NCI-H226 (cell line): ENCODE measurements at places on chromosomes 7 and 10.
A peak's percentile ranks its signal among the peaks of the same experiment; 100 is the strongest.

- no peak for DNase-seq
Observed at GRCh38 chr7:65839846-65840245, 33.0 kb upstream of the VKORC1L1 start.

GRCh38 chr10:30701451-30702173 lies 72.1 kb upstream of the LYZL2 start:
- no peak for DNase-seq

DNA sequence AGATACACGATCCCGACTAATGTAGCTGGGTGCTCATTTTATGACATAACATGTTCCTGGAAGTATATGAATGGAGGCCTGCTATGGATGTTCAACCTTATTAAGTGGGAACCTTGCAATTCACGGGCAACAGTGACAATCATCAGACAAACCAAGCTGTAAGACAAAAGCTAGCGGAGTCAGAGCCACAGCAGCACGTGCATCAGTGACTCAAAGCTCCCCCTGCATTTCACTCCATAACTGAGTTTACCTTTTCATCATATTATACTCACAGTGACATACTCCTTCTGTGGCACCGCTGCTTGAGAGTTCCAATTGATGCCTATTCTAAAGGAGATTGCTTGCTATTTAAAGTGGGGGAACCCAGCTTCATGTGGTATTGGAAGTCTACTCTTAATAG lies 176.0 kb upstream of the PITRM1 start:
- no peak for DNase-seq

DNA sequence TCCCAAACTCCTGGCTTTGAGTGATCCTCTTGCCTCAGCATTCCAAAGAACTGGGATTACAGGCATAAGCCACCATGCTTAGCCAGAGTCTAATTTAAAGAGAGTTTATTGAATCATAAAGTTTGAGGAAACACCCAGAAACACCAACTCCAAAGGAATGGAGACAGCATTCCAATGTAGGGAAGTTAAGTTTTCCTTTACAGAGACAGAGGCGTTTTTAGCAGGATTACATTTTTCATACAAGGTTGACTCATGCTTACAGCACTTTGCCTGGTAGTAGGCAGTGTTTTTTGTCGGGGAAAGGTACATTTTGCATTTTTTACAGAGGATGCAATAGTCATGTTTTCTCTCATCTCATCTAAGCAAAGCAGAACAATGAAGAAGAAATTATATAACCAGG lies 18.9 kb upstream of the OPN4 start:
- peak; percentile 81 for DNase-seq

GRCh38 chr7:48058990-48059389 lies 23.6 kb downstream of the C7orf57 start:
- no peak for DNase-seq

GRCh38 chr7:24840563-24840962 lies 83.3 kb upstream of the GSDME start:
- no peak for DNase-seq

DNA sequence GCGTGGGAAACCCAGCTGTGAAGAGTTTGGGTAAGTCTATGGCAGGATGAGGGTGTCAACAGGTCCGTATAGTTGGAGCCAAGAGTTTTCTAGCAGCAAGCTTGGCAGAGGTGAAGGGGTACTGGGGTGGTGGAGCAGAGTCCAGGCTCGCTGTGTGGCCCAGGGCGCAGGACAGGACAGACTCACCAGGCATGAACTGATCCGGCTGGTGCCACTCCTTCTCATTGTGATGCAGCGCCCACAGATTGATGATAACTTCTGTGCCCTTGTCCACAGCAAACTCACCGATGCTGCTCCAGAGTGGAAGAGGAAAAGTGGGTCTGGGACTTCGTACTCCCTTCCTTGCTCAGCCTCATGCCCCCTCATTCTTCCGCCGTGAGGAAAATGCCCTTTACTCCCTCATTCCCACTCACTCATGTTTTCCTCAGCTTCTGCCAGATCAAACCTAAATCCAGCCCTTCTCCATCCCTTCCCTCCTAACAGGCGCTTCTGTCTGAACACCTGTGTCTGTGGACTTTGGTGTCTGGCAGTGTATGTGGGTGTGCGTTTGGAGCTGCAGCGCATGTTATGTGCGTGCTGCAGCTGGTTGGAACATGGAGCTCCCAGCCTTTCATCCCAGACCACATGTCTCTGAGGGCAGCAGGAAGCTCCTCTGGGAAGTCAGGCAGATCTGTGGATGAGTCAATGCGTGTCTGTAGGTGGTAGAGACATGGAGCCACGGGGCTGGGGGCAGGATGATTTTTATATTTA lies 5.7 kb downstream of the CYP17A1 start:
- no peak for DNase-seq

DNA sequence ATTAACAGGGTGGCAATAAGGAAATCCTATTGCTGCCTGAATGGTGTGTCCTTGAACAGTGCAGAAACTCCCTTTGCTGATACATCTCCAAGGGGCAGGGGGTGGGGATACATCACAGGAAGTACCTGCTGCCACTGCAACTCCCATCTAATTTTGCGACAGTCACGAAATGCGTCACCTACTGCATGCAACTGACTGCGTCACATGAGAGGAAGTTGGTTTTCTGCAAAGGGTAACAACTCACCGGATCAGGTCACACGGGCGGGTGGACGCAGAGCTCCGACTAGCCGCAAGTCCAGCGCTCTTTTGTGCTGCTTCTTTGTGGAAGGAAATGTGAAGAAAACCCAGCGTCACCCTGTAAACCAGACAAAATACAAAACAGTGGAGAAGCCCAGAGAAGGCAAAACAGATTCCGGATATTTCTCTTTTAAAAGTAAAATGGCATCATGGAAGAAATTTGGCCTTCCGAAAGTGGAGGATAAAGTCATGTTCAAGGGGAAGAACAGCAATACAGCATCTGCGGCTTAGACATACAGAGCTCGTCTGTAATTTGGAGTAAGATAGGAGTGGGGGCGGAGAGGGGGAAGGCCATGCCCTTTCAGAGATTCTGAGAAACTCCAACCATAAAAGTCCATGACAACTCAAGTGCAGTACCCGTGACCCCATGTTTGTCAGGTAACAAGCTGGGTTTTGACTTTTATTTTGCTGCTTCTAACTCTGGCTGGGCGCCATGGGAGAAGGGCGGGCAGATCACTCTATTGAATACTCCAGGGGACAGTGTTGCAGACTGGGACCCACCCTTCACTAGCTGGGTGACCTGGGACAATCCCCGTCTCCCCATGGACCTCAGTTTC lies 32.3 kb upstream of the PLEKHS1 start:
- no peak for DNase-seq

DNA sequence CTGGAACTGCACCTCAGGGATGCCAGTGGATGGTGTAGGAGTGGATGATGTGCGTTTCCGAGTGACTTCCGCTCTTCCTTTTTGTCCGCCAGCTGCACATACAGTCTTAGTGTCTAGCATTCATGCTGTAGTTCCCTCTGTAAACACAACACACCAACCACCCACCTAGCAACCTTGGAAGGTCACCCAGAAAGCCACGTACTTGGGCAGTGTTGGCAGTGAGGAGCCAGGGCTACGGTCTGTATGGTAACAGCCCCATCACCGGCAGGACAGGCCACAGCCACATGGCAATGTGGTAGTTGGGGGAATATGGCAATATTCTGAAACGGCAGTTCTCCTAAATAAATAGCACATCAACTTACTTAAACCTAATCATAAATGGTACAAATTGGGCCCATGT lies 613.5 kb upstream of the MGMT start:
- DNase-seq: no peak

GRCh38 chr7:50273870-50274269 lies 30.6 kb upstream of the IKZF1 start:
- DNase-seq: no peak

DNA sequence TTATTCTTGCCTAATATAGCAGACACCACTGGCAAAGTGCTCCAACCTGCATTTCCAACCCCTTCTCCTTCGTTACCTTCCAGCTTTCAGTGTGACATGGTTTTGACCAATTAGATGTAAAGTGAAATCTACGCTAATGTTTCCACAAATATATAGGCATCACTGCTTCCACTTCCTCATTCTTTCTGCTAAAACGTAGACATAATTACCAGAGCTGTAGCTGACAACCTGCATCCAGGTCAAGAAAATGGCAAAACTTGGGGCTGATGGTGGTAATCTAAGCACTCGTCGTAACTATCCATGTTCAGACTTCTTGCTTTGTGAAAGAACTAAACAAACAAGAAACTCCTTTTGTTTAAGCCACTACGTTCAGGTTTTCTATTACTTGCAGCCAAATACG lies 41.8 kb upstream of the COL1A2 start:
- no peak for DNase-seq

GRCh38 chr7:135834266-135834665 lies 85.7 kb upstream of the FAM180A start:
- no peak for DNase-seq

DNA sequence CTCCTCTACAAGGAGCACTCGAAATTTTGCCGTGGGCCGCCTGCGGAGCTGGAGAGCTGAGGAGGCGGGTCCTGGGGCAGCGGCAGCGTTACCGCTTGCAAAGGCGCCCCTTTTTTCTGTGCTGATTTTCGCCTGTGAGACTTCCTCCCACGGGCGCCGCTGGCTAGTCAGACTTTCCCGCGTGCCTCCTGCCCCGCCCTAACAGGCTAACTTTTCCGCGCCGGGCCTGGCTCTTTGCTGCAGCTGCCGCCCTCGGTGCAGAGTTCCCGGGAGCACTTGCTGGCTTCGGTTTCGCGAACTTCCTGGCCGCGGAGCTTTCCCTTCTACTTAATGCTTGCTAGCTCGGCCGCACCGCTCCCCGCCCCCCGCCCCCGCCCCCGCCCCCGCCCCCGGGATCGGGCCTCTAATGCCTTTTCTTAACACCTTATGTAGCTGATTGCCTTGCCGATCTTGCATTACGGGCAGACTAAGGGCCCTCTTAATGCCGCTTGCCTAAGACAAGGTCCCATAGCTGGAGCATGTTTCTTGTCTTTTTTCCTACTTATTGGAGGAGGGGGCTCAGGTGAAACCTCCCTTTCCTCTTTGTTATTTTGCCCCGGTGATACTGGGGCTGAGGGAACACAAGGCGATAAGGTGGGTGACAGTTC lies 37.9 kb upstream of the RASGEF1A start:
- peak; percentile 24 for DNase-seq

- no peak for DNase-seq
Observed at GRCh38 chr10:43048301-43049051, 28.4 kb upstream of the RET start.

DNA sequence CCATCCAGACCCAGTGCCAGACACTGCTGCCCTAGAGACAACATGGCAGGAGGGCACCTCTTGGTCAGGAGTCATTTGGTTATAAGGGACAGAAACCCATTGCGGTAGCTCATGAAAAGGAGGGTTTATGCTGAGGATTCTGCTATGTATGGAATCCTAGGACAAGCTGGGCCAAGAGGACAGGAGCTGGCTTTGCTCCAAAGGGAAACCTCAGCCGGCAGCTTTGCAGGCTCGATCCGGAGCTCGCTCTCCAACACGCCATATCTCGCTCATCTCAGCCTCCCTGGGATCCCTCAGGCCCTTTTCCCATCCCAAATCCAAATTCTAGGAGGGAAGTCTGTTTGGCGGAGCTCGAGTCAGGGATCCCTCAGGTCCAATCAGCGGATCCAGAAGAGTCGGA lies 345.7 kb downstream of the GLRX3 start:
- no peak for DNase-seq

DNA sequence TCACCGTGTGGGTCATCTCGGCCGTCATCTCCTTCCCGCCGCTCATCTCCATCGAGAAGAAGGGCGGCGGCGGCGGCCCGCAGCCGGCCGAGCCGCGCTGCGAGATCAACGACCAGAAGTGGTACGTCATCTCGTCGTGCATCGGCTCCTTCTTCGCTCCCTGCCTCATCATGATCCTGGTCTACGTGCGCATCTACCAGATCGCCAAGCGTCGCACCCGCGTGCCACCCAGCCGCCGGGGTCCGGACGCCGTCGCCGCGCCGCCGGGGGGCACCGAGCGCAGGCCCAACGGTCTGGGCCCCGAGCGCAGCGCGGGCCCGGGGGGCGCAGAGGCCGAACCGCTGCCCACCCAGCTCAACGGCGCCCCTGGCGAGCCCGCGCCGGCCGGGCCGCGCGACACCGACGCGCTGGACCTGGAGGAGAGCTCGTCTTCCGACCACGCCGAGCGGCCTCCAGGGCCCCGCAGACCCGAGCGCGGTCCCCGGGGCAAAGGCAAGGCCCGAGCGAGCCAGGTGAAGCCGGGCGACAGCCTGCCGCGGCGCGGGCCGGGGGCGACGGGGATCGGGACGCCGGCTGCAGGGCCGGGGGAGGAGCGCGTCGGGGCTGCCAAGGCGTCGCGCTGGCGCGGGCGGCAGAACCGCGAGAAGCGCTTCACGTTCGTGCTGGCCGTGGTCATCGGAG lies 1.8 kb downstream of the ADRA2A start:
- no peak for DNase-seq

- DNase-seq: peak; percentile 80
Observed at GRCh38 chr10:75402486-75403143, 1.1 kb upstream of the ZNF503 start.

- no peak for DNase-seq
Observed at GRCh38 chr7:99006739-99007424, 128.6 kb downstream of the TRRAP start.
